ENCODE measurements at places on chromosomes 4 and X.

- DNase-seq, result no peak
Observed at GRCh38 chrX:23779025-23779424, 3.9 kb upstream of the SAT1 start.

GRCh38 chr4:6196871-6197270 lies 3.5 kb downstream of the JAKMIP1 start:
- no peak for DNase-seq

DNA sequence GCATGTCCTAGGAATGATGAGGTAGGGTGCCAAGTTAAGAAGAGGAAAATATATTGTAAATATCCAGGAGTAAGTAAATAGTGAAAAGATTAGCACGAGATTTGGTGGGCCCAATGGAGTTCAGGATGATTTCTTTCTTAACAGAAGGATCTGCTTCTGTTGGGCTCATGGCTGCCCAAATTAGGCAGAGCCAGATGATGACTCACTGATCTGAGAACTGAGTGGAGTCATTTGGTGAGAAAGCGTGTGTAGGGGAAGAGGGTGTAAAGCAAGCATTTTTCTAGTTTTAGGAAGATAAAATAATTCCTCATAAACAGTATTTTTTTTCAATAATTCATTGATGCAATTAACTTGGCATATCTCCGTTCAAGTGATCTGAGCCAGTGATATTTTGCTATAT lies 1.6 kb downstream of the TBX22 start:
- DNase-seq, result no peak

- DNase-seq, result no peak
Observed at GRCh38 chrX:15344106-15344505, 8.8 kb upstream of the PIGA start.

DNA sequence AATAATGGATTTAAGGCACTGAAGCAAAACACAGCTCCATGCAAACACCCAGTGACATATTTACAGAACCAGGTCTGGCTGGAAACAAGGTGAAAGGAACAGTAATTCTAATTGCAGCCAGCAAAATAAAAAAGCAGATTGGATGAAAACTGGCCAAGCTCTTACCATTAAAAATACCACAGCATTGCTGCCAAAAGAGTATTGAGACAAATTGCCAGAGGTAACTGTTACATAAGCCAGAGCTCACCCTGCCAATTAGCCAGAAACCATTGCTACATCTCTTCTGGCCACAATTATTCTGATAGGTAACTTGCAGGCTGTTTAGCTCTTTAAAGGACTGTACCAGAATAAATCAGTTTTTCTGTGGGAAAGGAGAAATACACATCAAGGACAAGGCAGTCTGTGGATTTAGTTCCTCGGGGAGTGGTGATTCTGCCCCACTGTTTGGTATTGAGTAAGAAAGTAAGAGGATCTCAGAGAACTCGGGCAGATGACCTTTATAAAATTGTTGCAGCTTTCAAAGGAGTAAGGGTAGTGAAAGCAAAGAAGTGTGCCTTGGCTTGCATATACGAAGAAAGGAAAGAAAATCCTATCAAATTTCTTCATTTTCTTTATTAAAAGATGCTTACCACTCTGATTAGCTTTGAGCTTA lies 369.5 kb downstream of the PPP3CA start:
- DNase-seq, result no peak

DNA sequence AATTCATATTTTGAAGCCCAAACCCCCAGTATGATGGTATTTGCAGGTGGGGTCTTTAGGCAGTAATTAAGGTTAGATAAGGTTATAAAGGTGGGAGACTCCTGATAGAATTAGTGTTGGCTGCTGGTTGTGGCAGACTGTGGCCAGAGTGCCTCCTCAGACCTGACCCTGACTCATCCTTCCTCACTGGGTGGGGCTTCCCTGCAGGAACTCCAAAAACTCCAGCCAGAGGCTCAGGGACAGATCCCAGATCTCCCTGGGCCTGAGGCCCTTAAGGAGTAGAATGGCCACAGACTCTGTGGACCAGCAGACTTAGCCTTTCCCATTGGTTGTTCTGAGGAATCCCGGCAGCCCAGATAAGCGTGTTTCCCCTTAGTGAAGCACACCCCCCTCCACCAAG lies 463.0 kb upstream of the CPEB2 start:
- DNase-seq, result no peak
